Dermis lymphatic vessel endothelial cell (primary cell): ENCODE measurements at places on chromosomes 6 and 20. TPM values are rescaled to one million over a fixed set of nuclear protein-coding genes. Genes with fewer than 3 reads are reported as not detected.

The CRYBG1 gene
- total RNA-seq = 4.2 and 4.9 TPM in 2 replicates

The SLC13A3 gene
- under 0.01 and 0.09 TPM in 2 replicates for total RNA-seq

The SLC32A1 gene
- not detected in 2 replicates for total RNA-seq

The GLP1R gene
- total RNA-seq = not detected in 2 replicates

The CTAGE9 gene
- not detected in 2 replicates for total RNA-seq

The STX11 gene
- 13.1 and 26.8 TPM in 2 replicates for total RNA-seq

The EBF4 gene
- 1.2 and 1.5 TPM in 2 replicates for total RNA-seq

The SLC17A3 gene
- total RNA-seq = not detected in 2 replicates

The ARG1 gene
- 0.43 TPM in 1 of 2 replicates, not detected in the other for total RNA-seq

The CCDC167 gene
- 10.5 and 11.8 TPM in 2 replicates for total RNA-seq

The PPP1R14C gene
- total RNA-seq = not detected in 2 replicates

The TCF21 gene
- not detected in 2 replicates for total RNA-seq

The TPBG gene
- total RNA-seq = 2.0 and 5.3 TPM in 2 replicates

The SMIM29 gene
- 16.1 and 18.7 TPM in 2 replicates for total RNA-seq

The ZNF165 gene
- 0.26 and 0.33 TPM in 2 replicates for total RNA-seq

The RPS21 gene
- 889 and 1,590 TPM in 2 replicates for total RNA-seq

The DEFB129 gene
- total RNA-seq = not detected in 2 replicates

The CAP2 gene
- total RNA-seq = 0.09 and 0.33 TPM in 2 replicates

The SMPDL3A gene
- total RNA-seq = 2.4 and 3.1 TPM in 2 replicates

The SPDEF gene
- total RNA-seq = not detected in 2 replicates

The TTBK1 gene
- total RNA-seq = not detected in 2 replicates

The GPX5 gene
- total RNA-seq = not detected in 2 replicates

The POM121L2 gene
- not detected in 2 replicates for total RNA-seq

The KCTD20 gene
- 132 and 149 TPM in 2 replicates for total RNA-seq
